ENCODE measurements at places on chromosomes 7 and 10.
A peak's percentile ranks its signal among the peaks of the same experiment; 100 is the strongest.

- H3K4me3 ChIP-seq, result no peak overlapping the region
- H3K27me3 ChIP-seq, result no peaks in the 10 kb centered on the region
- DNase-seq, result no peak
- no peak overlapping the region for H3K27ac ChIP-seq
Observed at GRCh38 chr7:95546647-95547046, 49.7 kb downstream of the PDK4 start.

- H3K27ac ChIP-seq, result no peak overlapping the region
- no peak for DNase-seq
- H3K4me3 ChIP-seq, result no peak overlapping the region
- no peaks in the 10 kb centered on the region for H3K4me1 ChIP-seq
- no peaks in the 10 kb centered on the region for H3K27me3 ChIP-seq
Observed at GRCh38 chr10:19111501-19112267, 63.1 kb downstream of the MALRD1 start.

- DNase-seq, result no peak
- peaks cover 30% of the 10 kb centered on the region for H3K27me3 ChIP-seq
- no peak overlapping the region for H3K27ac ChIP-seq
- no peak overlapping the region for H3K4me3 ChIP-seq
- H3K4me1 ChIP-seq, result no peaks in the 10 kb centered on the region
- no peaks in the 10 kb centered on the region for H3K36me3 ChIP-seq
Observed at GRCh38 chr10:118444069-118444468, 101.9 kb upstream of the FAM204A start.

DNA sequence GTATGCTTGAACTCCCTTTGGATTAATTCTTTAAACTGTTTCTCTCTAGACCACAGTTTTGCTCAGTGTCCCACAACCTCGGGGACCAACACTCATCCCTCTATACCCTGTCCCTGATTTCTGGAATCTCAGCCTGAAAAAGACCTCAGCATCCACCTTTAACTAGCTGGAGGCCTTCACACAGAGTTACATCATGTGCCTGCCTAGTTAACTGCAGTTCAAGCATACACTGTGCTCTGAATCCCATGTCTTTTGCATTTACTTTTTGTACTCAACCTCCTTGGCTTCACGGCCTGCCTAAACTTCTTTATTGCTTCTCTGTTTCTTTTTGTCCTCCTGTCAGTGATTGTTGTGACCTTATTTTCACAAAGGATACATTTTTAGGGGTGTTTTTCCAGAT is 66.7 kb downstream of the PRKG1 start:
- H3K4me1 ChIP-seq, result no peaks in the 10 kb centered on the region
- no peaks in the 10 kb centered on the region for H3K27me3 ChIP-seq
- H3K36me3 ChIP-seq, result no peaks in the 10 kb centered on the region
- no peak overlapping the region for H3K27ac ChIP-seq
- no peak overlapping the region for H3K4me3 ChIP-seq

GRCh38 chr7:134317434-134317833 is 704 bp upstream of the SLC35B4 start:
- H3K27ac ChIP-seq, result 0 out of 2 replicates have a peak overlapping the region, but pooled peaks have one; percentile 1
- H3K4me1 ChIP-seq, result peaks cover 22% of the 10 kb centered on the region
- no peaks in the 10 kb centered on the region for H3K36me3 ChIP-seq
- no peak for DNase-seq

GRCh38 chr7:85927226-85927625 is 716.5 kb upstream of the GRM3 start:
- no peaks in the 10 kb centered on the region for H3K27me3 ChIP-seq
- H3K4me1 ChIP-seq, result no peaks in the 10 kb centered on the region
- no peak overlapping the region for H3K27ac ChIP-seq
- no peak for DNase-seq
- no peak overlapping the region for H3K4me3 ChIP-seq

DNA sequence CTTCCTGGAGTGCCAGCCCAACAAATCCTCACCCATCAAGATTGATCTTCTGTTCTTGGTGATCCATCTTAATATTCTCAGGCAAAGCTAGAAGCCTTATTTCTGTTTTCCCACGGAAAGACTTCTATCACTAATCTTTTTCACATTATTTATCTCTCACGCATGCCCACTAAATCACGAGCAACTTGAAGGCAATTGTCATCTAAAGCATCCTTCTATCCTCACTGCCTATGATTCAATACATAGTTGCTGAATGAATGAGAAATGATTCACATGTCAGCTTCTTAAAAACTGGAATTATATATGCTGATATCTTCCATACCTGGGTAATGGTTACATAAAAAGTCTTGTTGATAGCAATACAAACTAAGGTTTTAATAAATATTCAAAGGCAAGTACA is 12.6 kb upstream of the COL1A2 start:
- no peak overlapping the region for H3K27ac ChIP-seq
- no peak overlapping the region for H3K4me3 ChIP-seq
- H3K27me3 ChIP-seq, result no peaks in the 10 kb centered on the region

DNA sequence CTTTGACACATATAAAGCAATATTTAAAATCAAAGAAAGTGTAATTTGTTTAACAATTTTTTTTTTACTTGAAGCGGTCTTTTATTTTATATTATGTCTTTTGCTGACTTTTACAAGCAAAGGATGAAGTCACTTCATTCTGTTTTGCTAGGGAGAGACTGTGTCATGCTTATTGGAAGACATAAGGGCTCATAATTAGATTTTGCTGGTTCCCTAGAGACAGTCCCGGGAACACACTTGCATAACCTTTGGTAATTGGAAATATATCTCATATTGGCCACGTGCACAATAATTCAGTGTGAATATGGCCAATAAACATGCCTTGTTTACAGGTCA is 448 bp upstream of the NET1 start:
- H3K4me3 ChIP-seq, result peak overlapping the region; percentile 78
- peak overlapping the region; percentile 87 for H3K27ac ChIP-seq
- peaks cover 4% of the 10 kb centered on the region for H3K36me3 ChIP-seq

- DNase-seq, result no peak
- H3K27ac ChIP-seq, result no peak overlapping the region
- H3K4me1 ChIP-seq, result no peaks in the 10 kb centered on the region
Observed at GRCh38 chr10:119375574-119376272, 166.8 kb downstream of the RGS10 start.

- no peaks in the 10 kb centered on the region for H3K27me3 ChIP-seq
- H3K36me3 ChIP-seq, result no peaks in the 10 kb centered on the region
- H3K4me1 ChIP-seq, result no peaks in the 10 kb centered on the region
- DNase-seq, result no peak
Observed at GRCh38 chr10:44016589-44017482, 368.1 kb downstream of the CXCL12 start.

All from DND-41 (cell line).